ENCODE measurements at places on chromosomes 5 and 9.

GRCh38 chr5:14681236-14681752, 16.8 kb downstream of the OTULIN start:
- DNase-seq, result no peak

GRCh38 chr5:126542441-126542840, 52.6 kb downstream of the ALDH7A1 start:
- DNase-seq, result no peak

DNA sequence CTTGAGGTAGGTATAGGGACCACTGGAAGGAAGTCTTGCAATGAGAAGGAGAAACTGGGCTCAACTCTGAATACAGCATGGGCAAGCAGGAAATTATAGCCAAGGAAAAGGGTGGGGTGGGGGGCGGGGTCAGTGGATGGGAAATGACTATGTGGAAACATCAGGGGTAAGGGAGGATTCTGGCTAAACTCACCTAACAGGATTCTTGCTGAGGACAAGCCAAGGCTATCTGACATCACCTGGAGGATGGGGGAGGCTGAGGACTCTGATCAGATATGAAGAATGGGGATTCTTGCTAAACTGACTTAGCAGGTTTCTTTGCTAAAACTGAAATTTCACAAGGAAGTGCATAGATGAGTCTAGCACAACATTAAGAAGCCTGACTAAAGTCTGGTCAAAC, 40.8 kb downstream of the CTSL start:
- no peak for DNase-seq

- DNase-seq, result no peak
These were observed 394.6 kb upstream of the ARRDC3 start for GRCh38 chr5:91777671-91778070.

DNA sequence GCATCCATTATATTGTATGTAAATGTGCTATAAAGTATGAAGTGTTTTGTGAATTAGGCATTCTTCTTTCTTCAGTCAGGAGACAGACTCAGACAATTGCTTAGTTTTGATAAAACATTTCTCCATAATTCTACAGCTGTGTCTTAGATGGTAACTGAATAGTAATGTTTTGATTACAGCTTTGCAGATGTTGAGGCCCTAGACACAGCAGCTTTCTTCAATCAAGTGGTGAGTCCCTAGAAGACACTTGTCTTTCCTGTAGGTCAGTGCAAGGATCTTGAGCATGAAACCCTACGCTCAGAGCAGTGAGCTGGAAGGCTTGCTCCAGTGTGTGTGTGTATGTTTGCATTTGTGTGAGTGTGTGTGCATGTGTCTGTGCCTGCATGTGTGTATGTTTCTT, 46.8 kb upstream of the CD180 start:
- DNase-seq, result no peak

- DNase-seq, result no peak
These were observed 175.4 kb downstream of the RGS3 start for GRCh38 chr9:113638897-113639296.

GRCh38 chr9:134751622-134752021, 110.0 kb downstream of the COL5A1 start:
- DNase-seq, result no peak

DNA sequence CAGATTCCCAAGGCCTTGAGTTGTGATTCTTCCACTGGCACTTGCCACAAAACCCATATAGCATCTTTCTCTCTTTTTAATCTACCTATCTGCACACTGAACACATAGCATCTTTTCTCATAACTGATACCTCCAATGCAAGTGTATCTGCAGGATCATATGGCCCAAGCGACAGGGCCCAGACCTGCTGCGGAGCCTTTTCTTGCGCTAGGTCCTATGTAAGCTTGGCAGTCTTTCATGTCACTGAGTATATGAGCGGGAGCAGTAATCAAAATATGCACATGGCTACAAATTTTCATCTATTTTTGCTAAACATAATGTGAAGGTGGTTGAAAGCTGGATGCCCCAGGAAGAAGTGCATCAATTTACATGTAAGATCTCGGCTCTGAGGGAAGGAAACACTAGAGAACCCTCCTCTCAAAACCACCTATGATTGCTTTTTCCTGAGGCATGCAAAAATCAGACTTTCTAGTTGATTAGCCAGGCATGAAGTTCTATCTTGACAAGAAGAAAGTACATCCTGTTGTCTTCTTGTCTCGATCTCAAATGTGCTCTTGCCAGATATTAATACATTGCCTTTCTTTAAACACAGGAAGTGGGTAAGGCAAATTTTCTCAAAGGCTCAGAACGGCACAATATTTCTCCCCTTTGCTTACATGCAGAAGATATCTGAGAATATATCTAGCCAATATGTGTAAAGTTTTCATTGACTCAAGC, 26.9 kb upstream of the CEMIP2 start:
- no peak for DNase-seq

DNA sequence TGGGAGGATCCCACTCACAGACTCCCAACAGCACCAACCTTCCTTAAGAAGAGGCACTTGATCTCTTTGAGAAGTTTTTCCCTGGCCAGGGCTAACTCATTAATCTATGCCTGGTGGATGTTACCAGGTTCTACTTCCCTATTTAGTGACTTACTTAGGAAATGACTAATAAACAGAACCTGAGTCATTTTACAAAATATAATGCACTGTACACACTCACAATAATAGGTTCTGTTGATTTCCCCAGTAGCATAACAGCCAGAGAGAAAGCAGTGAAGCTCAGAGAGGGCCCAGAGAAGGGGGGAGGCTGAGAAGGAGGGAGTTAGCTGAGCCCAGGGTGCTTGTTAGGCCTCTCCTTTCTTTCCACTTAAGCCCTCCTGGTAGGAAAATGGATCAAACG, 27.1 kb downstream of the FRMD3 start:
- no peak for DNase-seq

- DNase-seq, result no peak
These were observed 66.5 kb downstream of the PRDM6 start for GRCh38 chr5:123155446-123155960.

DNA sequence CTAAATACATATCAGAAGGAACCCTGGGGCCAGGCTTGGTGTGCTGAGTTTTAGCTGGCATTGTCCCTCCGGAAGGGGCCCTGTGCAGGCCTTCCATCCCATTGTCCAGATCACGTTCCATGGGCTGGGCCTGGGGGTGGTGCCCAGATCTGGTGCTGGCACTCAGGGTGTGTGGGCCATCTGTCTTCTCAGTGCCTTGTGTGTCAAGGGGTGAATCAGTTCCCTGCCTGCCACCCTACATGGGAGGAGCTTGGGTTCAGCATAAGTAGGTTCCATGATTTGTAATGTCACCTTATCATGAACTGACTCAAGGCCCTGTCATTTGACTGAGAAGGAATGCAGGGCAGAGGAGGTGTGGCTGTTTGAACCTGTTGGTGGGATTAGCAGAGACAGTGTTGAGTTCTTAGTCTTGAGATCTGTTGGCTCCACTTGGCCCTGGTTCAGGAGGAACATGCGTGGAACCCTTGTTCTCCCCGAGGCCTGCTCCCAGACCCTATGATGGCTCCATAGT, 176.8 kb downstream of the MACROH2A1 start:
- no peak for DNase-seq

GRCh38 chr9:91193087-91193657, 168.5 kb downstream of the AUH start:
- no peak for DNase-seq

DNA sequence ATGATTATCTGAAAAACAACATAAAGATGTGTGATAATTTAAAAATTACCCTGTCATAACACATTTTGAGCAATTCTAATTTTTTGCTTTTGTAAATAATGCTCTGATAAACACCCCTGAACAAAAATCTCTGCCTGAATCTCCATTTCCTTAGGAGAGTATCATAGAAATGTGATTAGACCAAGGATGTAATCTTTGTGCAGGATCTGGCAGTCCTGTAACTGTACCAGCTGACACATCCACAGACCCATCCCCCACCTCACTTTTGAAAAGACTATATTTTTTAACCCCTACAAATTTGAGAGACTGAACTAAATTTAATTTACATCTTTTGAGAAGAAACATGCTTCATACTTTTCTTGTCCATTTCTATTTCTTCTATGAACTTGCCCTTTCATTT, 101.7 kb downstream of the GNAQ start:
- DNase-seq, result no peak

DNA sequence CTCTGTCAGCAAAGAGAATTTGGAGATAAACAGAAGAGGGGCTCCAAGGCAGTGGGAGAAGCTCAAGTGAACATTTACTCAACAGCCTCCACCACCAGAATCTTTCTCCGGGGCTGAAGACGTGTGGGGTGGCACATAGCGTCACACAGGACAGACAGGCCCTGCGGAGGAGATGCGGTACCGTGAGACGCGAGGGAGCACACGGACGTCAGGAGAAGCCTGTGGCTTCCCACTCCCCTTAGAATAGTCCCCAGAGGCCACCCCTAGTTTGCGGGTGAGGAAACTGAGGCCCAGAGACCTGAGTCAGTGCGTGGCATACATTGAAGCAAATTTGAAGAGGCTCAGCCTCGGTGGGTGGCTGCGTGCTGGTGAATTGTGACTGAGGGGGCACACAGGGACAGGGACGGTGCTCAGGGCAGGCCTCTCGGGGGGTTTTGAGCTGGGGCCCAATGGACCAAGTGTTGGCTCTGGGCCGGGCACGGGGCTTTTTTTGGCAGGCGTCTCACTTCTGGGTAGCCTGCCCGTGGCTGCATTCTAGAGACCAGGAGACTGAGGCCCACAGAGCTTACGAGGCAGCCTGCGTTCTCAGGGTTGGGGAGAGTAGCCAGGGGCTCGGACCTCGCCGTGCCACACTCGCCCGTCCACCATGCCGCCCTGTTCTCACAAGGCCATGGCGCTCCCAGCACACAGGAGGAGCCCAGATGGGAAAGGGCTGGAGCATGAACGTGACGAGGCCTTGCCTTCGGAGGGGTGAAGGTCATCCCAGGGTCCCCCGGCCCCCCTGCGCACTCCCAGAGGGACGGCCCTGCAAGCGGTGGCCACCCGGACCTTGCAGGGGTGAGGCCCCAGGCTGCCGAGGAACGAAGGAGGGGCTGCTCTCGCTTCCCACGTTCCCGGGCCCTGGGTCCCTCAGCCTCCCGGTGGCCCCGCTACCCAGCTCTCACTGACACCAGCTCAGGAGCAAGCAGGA, 220.6 kb downstream of the C9orf50 start:
- no peak for DNase-seq

- DNase-seq, result no peak
These were observed 50.8 kb downstream of the KCNN2 start for GRCh38 chr5:114412510-114413171.

DNA sequence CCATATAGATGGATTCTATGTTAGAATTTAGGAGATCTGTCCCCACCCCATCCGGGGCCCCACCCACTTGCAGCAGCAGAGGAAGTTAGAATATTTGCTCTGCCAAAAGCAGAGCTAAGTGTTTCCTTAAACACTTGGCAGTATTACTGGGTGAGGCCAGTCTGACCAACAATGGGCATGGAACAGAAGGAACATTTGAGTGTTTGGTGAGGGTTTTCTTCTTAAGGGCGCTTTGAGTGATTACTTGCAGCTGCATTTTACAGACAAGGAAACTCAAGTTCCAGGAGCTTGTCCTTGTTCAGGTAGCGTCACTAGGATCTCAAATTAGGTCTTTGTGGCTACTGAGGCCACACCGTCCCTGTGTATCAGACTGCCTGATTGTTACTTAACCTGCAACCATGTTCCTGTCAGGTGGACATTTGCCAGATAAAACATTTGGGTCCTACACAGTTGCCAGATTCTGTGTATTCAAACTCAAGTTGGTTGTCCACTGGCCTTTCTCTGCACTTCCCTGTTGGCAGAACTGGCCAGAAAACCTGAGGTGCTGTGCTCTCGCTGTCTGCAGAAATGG, 59.3 kb downstream of the SLC46A2 start:
- no peak for DNase-seq

DNA sequence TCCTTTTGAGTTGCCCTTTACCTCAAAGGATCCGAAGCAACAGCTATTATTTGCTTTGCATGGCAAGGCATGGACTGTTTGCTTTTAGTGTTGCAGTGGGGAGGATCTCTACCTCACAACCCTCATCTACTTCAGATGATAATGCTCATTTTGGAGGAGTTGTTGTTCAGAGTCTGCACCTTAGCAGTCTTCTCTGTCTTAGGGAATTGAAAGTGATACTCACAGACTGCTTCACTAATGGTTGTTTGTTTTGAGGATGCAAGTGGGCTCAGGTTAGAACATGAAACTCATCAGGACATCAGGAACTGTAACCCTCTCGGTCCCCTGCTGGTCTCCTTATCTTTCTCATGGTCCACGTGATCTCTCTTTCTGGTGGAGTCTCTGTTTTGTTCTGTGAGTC, 172.9 kb upstream of the ANKH start:
- DNase-seq, result no peak

DNA sequence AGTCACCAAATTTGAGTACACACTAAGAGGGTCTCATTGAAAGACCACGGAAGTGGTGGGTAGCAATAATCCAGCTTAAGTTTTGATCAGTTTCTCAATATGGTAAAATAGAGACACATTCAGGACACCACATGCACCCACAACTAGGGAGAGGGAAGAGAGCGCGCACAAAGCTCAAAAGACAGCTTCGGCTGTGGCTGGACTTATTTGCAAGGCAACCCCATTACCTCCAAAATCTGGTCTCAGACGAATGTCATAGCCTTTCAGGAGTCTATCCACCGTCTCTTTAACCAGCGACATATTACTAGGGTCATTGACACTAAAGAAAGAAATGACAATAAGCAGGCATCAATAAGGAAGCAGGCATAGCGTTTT, 443 bp downstream of the GABRB2 start:
- DNase-seq, result no peak

DNA sequence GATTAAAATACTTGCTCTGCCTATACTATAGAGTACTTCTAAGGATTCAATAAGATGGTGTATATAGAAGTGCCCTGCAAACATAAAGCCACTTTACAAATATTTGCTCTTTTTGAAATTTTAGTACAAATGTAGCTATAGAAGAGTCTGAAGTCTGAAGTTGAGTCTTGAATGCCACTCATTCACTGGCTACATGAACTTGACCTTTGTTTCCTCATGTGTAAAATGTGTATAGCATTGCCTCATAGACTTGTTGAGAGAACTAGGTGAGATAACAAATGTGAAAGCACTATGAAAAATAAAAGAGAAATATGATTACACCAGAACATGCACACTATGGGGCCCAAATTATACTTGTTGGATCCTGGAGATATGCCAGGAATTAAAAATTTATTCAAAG, 244.7 kb downstream of the SEC61B start:
- DNase-seq, result no peak

DNA sequence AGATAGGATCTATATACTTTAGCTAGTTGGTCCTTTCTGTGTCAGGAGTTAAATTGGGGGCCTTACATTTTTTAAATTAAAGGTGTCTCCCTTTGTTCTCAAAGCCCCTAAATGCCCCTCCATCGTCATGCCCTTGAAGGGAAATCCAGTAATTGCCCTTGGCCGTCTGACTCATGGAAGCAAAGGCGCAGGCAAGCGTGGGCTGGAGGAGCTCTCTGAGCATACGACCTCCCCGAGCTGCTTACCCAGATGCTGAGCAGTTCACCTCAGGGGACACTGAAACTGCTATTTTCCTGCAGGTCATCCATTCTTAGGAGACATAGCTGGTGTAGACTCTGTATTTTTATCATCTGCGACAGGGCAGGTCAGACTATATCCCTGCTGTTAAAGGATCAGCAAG, 23.0 kb downstream of the PCSK1 start:
- DNase-seq, result no peak

- no peak for DNase-seq
These were observed 10.7 kb downstream of the SLC25A25 start for GRCh38 chr9:128078504-128079434.
